CD8-positive, alpha-beta T cell (primary cell): ENCODE measurements at places on chromosomes 3 and 15. TPM values are rescaled to one million over a fixed set of nuclear protein-coding genes. Genes with fewer than 3 reads are reported as not detected.

AQP9 gene
- not detected for total RNA-seq

GRCh38 chr15:56587686-56588085 is 122.7 kb upstream of the MNS1 start:
- DNase-seq: no peak

PIERCE2 gene
- total RNA-seq: not detected

GRCh38 chr3:54932606-54933005 is 4.7 kb upstream of the LRTM1 start:
- no peak for DNase-seq

DNA sequence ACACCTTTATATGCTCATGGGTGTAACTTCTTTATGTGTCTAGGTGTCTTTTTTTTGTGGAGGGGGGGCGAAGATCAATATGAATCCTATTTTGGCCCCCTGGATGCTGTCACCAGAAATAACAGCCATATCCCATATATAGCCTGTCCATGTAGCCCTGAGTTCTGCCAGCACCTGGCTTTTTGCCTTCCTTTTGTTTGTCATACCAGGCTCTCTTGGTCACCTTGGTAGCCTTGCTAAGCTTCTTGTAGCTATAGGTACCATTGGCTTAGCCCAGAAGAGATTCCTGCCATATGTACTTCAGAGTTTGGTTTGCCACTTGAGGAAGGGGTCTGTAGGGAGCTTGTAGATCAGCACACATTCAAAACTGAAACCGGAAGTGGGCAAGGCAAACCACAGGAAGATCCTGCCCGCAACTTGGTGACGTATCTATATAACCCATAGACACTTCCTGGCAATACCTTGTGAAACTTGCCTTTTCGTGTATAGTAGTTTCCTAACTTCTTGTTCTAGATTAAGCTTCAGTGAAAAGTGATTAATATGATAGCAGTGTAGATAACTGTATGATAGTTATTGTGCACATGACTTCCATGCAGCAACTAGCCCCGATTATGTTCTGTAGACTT is 11.9 kb downstream of the RASA2 start:
- DNase-seq: peak; percentile 80

DNA sequence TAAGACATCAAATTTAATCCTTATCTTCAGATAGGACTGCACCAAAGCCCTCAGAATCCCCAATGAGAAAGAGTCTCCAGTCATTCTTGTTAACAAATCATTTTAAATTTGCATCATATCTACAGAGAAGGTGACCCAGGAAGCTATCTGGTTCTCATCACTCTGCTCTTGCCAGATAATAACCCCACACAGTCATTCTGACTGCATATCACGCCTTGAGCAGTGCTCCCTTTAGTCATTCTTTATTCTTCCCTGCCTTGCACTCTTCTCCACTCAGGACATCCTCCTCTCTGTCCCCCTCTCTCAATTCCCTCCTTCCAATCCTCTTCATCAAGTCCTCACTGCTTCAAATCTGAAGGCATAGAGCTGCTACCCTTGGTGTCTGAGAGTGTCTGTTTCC is 83.7 kb upstream of the COL6A6 start:
- DNase-seq: no peak

DNA sequence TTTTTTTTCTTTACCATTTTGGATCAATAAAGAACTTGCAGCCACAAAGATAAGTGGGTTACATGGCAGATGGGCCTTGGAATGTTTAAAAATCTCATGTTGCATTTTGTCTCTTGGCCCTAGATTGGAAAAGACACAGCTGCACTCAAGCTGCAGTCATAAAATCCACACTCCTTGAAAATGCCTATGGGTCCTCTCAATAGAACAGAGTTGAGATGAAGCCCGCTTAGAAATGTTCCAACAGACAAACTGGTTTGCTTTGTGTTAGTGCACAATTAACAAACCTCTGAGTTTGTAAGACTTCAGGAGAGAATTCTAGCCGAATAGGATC is 401.2 kb upstream of the CDIN1 start:
- DNase-seq: no peak

DNA sequence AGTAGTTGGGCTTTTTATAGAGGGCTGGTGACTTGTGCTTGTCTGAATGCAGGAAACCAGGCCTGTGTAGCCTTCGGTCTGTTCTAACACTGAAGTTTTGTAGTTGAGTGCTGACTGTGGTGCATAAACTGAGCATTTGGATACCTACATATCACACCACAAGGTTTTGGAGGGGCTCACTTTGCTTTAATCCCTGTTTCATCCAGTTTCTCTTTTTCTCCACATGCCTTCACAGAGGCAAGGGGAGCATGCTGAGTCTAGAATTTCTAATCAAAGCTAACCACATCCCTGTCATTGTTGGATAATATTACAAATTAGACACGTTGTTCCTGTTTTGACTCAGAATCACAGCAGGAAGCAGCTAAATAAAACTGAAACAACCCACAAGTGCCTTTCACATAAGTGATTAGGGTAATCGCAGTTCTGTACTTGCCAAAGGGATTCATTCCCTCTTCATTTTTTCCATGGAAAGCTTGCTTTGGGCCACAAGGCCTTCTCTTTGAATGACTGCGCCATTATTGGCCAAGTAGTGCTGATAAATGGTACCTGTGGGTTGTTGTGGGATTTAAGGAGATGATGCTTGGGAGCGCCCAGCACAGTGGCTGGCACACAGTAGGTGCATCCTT is 48.9 kb downstream of the TGFBR2 start:
- DNase-seq: peak; percentile 83

CFAP161 gene
- not detected for total RNA-seq

C3orf22 gene
- total RNA-seq: not detected

KIF15 gene
- 0.64 TPM for total RNA-seq

GRCh38 chr3:87848003-87848402 is 210.8 kb downstream of the CGGBP1 start:
- no peak for DNase-seq

GRCh38 chr3:45518376-45519135 is 76.0 kb upstream of the LIMD1 start:
- no peak for DNase-seq

DNA sequence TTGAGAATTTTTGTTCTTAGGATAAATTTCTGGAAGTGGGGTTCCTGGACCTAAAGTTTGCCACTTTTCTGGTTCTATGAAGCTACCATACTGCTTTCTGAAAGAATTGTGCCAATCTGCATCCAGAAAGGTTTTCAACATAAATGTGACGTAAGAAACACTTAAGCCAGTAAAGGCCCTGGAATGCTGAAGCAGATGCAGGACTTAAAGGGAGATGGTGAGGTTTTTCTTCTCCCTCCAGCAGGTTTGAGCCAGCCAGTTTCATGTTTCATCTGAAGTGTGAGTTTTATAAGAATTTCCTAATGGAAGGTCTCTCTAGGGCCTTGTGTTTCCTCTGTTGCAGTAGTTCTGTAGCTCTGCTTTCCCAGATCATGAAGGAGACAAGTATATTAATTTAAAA is 33.1 kb downstream of the ZNF592 start:
- no peak for DNase-seq

ILDR1 gene
- not detected for total RNA-seq

ADGRG7 gene
- total RNA-seq: 22.3 TPM

GRCh38 chr3:185216607-185216958 is 37.3 kb downstream of the EHHADH start:
- no peak for DNase-seq

DNA sequence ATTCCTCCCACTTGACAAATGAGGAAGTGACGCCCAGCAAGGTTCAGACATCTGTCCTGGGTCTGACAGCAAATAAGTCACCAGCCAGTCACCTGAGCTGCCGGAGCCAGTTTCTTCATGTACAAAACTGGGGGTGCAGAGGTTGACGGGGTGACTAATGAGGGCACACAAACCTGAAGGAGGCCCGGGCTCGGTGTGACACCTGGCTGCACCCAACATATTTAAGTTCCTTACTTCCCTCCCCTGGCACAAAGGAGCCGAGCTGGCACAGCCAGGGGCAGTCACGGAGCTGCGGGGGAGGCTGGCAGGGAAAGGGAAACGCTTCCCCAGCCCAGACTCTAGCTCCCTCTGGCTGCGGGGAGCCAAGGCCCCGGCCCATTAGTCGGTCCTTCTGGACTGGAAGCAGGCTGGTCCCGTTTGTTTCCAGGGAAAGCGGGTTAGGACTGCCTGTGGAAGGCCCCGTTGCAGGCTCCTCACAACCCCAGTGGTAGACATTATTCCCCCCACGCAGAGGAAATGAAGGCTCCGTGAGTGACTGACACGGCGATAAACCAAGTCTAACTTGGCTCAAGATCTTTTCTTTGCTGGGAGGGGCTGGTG is 2.3 kb downstream of the FBXL22 start:
- DNase-seq: peak; percentile 53

TNNC1 gene
- total RNA-seq: 4.3 TPM

NME9 gene
- total RNA-seq: 1.2 TPM

DNA sequence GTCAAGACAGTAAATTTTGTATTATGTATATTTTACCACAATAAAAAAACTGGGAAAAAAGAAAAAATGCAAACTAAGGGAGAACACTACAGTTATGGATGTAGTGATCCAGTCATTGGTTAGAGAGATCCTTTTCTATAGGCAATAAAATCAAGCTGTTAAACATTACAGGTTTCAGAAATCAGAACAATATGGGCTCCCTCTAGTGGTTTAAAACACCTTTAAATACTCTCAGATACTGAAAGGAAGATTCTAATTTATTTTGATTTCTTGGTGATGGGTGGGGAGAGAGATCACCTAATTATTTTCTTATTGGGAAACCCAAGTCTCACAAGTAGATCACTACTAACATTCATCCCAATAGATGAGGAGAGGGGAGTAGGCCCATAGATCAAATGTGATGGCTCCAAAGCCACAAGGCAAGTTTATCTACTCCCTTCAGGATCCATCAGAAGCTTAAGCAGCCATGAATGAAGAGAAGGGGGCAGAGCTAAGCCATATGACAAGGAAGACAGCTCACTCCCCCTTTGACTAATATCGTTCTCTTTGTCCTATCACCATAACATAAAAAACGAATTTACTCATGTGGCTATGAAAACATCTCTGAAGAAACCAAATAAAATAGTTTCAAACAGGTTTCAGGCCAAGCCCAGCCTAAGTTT is 118.6 kb downstream of the ANO10 start:
- DNase-seq: no peak

CPLX3 gene
- total RNA-seq: 0.36 TPM

DNA sequence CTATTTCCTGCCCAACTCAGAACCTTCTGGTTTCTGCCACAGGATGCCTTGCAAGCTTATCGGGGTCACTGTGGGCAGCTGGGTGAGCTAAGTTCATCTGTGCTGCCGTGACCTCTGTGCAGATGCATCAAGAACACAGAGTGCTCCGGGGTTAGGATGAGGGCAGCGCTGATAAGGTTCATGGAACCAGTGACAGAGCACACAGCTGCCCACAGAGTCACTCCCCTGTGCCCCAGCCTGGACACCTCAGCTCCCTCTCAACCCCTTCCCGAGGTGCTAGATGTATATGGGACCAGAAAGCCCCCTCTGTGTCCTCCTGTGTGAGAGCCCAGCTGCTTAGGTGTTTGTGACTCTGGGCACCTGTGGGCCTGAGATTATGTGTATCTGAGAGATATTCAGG is 15.8 kb upstream of the ALAS1 start:
- DNase-seq: no peak

GRCh38 chr3:111871809-111872623 is 13.0 kb downstream of the PHLDB2 start:
- no peak for DNase-seq

CADM2 gene
- 0.33 TPM for total RNA-seq

DNA sequence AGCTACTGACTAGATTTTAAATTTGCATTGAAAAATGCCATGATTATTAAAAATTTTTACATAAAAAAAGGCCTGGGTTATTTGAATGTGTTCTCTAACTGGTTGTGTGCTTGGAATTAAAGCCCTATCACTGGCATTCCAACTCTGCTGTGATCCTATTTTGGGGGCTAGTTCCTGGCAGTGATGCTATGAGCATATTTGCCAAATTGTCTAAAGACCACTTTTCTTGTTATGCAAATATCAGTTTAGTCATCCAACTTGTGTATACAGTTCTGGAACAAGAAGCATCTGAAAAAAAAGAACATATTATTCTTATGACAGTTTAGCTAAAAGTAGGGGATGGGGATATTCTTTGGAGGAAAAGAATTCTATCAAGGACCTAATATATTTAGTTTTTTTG is 243.4 kb upstream of the ZNF717 start:
- no peak for DNase-seq

DNA sequence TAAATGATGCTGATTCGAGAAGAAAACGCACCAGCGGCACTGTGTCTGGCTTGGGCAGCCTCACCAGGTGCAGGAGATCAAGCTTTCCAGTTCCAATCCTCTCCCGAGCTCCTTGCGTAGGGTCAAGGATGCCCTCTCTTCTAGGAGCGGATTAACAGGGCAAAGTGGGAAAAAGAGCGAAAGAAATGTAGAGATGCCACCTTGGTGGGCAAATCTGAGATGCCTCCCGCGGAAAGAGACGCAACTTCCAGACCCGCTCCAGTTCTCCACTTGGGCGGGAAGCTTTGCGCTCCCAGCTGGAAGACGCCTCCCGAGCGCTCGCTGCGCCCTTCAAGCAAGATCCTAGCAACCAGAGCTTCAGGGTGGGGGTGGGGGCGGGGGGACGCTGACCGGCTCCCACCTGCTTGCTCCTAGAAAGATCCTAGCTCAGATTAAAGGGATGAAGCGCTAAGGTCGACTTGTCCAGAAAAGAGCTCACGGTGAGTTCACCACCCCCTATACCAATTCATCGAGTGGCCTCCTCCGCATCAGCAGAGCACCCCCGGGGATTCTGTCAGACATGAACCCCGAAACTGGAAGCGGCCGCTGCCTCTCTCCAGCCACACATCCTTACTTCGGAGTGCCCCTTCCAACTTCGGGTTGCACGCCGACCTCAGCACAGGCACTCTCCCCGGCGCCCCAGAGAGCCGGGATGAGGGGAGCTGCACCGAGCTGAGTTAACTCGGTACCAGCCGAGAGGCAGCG is 769 bp downstream of the TAFA4 start:
- DNase-seq: no peak

GRCh38 chr3:151265166-151265565 is 13.2 kb downstream of the P2RY14 start:
- no peak for DNase-seq

GRCh38 chr3:161821591-161821990 is 325.0 kb downstream of the OTOL1 start:
- DNase-seq: no peak

NPRL2 gene
- 28.7 TPM for total RNA-seq

DNA sequence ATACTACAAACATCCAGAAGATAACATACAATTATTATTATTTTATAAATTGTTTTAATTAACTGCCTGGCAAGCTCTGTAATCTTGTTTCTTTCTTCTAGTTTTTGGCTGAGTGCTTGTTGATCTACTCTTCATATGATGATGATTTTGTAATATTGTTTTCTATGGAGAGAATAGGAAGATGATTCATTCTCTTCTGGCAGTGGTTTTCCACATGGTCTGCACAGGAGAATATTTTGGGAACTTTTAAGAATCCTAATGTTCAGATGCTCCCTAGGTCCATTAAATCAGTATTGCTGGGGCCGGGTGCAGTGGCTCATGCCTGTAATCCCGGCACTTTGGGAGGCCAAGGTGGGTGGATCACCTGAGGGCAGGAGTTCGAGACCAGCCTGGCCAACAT is 37.6 kb downstream of the CACNA2D3 start:
- no peak for DNase-seq

- no peak for DNase-seq
Measured at GRCh38 chr15:64361259-64361658, 5.3 kb upstream of the CSNK1G1 start.
